Natural killer cell treated with Interleukin-12 subunit alpha and Interleukin-12 subunit beta and Interleukin-15 and Interleukin-18, amount 100 ng/mL, for 72 hours (primary cell): ENCODE measurements at places on chromosomes 11 and 22. TPM values are rescaled to one million over a fixed set of nuclear protein-coding genes. Genes with fewer than 3 reads are reported as not detected.

- no peak for DNase-seq
These were observed 38.7 kb downstream of the TMEM45B start for GRCh38 chr11:129854232-129854805.

DNA sequence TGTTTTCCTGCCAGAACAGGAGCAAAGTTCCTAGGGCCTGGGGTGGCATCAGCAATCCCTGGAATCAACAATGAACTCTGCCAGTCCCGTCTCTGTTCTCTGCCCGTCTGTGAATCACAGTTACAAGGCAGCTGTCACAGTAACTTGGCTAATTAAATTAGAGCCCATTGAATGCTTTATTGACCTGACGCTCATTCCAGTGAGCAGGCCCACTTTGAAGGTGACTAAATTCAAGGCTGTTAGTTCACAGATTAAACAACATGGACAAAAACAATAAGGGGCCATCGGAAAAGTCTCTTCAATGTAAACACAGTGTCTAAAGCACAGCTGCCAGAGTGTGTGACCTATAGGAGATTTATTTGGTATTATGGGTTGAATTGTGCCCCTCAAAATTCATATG is 17.7 kb upstream of the TMPRSS5 start:
- DNase-seq = no peak

DNA sequence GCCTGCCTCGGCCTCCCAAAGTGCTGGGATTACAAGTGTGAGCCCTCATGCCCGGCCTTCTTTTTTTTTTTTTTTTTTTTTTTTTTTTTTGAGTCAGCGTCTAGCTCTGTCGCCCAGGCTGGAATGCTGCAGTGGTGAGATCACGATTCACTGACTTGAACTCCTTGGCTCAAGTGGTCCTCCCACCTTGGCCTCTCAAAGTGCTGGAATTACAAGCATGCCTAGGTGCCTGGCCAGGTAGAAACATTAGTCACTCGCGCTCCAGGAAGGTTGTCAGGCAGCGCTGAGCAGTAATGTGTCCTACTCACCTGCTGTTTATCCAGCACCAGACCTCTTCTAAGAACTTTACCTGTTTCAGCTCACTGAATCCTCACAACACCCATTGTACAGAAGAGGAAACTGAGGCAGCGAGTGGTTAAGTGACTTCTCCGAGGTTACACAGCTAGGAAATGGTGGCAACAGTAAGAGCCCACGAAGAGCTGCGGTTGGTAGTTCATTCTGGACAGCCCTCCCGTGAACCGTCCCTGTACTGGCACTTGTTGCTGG is 496 bp upstream of the CST6 start:
- DNase-seq = no peak

- DNase-seq = no peak
These were observed 1.8 kb downstream of the C11orf54 start for GRCh38 chr11:93743291-93743690.

DNA sequence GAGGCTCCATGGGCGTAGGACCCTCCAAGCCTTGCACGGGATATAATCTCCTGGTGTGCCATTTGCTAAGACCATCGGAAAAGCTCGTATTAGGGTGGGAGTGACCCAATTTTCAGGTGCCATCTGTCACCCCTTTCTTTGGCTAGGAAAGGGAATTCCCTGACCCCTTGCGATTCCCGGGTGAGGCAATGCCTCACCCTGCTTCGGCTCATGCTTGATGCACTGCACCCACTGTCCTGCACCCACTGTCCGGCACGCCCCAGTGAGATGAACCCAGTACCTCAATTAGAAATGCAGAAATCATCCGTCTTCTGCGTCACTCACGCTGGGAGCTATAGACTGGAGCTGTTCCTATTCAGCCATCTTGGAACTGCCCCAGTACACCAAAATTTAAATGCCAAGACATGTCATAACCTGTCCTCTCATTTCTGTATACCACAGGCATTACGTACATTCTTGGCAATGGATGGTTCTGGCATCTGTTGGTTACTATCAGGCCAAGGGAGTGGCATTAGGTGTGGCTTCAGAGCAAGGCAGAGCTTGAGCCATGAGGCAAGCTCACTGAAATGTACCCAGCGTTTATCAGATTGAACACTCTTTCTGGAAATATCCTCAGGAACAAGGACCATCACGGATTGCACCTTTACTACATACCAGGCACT is 95.4 kb upstream of the GALNT18 start:
- no peak for DNase-seq

DNA sequence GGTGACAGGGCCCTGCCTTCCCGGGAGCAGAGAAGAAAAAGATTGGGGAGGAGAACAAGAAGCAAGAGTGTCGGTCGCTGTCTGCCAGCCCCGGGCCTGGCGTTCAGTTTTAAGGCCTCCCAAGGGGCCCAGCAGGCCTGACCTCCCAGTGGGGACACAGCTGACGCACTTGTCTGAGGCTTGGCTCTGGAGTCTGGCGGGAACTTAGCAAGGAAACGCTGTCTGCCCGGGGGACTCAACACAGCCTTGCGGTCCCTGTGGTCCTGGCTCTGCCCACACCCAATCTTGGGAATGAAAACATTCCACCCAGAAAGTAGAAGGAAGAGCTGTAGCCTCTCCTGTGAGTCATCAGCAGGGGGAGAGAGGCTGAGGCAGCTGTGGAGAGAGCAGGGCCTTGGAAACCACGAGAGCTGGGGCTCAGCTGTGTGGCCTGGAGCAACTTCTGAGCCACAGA is 54.4 kb downstream of the TRAF6 start:
- peak; percentile 2 for DNase-seq

GRCh38 chr11:39772525-39773137 is 1686.8 kb downstream of the LRRC4C start:
- no peak for DNase-seq

GRCh38 chr11:112477581-112478317 is 217.1 kb upstream of the PLET1 start:
- DNase-seq = no peak

DNA sequence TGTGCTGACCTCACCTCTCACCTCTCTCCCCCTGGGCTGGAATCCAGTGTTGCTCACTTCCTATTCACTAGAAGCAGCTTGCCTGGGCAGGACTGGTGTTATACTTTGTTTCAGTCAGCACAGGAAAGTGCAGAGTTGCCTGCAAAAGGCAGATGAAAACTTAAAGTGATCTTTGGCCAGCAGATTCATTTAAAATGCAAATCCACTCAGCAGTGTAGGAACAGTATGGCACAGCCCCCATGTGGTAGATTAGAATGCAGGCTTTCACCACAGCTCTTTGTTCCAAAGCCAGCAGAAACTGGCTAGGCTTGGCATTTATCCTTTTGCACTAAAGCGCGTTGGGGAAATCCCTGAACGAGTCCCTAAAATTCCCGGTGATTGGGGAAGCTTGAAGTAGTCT is 301.2 kb downstream of the OR4C45 start:
- DNase-seq = no peak

DNA sequence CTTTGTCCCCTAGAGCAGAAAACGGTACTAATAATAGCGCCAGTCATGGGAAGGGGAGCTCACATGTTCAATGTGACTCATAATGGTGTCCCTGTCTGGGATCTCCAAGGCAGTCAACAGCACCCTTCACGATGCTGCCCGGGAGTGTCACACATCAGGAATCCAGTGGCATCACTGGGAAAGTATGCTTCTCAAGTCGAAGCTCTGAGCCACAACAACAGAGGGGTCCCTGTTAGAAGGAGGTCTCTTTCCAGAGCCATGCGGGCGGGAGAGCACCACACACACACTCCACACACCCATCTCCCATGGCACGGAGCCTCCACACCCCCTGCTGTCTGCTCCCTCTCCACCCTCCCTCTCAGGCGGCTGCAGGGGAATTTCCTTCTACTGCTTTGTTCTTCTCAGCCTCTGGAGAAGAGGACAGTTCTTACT is 119.7 kb downstream of the ETS1 start:
- DNase-seq = no peak

- no peak for DNase-seq
These were observed 1053.8 kb downstream of the TBC1D22A start for GRCh38 chr22:47816121-47816862.

DNA sequence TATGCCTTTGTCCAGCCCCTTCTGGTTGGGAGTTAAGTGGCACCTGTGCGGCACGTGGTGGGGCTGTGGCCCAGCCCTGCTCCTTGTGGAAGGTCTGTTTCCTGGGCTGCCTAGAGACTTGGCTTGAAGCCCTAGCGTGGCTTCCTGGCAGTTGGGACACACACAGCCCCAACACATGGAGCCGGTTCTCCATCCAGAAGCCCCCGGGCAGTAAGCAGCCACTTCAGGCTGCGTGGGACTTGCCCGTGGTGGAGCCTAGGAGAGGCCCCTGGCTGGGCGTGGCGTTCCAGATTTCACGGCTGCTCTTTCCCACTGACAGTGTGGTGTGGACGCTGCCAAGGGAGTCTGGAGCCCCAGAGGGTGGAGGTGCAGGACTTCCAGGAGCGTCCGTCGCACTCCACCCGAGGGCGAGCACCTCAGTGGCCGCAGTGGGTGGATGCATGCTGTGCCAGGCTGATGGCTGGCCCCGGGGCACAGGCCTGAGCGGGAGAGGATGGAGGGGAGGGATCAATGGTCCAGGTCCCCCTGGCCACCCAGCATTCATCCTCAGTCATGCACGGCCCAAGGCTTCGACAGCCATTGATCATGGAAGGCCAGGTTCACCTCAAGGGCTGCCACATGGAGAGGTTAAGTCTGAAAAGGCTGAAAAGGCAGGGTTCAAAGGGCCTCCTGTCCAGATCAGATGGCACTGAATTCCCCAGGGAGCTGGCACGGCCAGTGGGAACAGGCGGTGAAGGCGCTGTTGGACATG is 9.3 kb downstream of the CCND1 start:
- DNase-seq = peak; percentile 32

- peak; percentile 54 for DNase-seq
These were observed 26.0 kb downstream of the RPUSD4 start for GRCh38 chr11:126185259-126186024.

- no peak for DNase-seq
These were observed 70.6 kb downstream of the DDIAS start for GRCh38 chr11:82972103-82972502.

DNA sequence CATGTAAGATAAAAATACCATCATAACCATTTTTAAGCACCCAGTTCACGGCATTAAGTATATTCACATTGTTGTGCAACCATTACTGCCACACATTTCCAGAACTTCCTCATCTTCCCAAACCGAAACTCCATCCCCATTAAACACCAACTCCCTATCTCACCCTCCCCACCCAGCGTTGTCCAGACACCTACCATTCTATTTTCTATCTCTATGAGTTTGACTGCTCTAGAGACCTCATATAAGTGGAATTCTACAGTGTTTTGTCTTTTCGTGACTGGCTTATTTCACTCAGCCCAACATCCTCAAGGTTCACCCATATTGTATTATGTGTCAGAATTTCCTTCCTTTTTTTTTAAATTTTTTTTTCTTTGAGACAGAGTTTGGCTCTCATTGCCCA is 45.2 kb downstream of the PPFIA1 start:
- no peak for DNase-seq

- DNase-seq = no peak
These were observed 50.3 kb upstream of the GAB2 start for GRCh38 chr11:78467931-78468330.

DNA sequence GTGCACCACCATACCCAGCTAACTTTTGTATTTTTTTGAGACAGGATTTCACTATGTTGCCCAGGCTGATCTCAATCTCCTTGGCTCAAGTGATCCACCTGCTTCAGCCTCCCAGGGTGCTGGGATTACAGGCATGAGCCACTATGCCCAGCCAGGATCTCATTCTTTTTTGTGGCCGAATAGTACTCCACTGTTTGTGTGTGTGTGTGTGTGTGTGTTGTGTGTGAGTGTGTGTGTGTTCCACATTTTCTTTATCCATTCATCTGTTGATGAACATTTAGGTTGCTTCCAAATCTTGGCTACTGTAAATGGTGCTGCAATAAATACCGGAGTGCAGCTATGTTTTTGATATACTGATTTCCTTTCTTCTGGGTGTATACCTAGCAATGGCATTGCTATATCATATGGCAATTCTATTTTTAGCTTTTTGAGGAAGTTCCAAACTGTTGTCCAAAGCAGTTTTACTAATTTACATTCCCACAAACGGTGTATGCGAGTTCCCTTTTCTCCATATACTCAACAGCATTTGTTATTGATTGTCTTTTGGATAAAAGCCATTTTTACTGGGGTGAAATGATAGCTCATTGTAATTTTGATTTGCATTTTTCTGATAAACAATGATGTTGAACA is 105.4 kb downstream of the TTC28 start:
- no peak for DNase-seq

DNA sequence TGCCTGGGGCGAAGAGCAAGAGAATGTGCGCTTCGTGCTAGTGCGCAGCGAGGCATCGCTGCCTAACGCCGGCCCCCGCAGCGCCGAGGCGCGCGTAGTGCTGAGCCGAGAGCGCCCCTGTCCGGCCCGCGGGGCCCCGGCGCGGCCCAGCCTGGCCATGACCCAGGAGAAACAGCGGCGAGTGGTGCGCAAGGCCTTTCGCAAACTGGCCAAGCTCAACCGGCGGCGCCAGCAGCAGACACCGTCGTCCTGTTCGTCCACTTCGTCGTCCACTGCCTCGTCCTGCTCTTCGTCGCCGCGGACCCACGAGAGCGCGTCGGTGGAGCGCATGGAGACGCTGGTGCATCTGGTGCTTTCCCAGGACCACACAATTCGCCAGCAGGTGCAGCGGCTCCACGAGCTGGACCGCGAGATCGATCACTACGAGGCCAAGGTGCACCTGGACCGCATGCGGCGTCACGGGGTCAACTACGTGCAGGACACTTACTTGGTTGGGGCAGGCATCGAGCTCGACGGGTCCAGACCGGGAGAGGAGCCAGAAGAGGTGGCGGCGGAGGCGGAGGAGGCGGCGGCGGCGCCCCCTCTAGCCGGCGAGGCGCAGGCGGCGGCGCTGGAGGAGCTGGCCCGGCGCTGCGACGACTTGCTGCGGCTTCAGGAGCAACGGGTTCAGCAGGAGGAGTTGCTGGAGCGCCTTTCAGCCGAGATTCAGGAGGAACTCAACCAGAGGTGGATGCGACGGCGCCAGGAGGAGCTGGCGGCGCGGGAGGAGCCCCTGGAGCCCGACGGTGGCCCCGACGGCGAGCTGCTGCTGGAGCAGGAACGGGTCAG is 1.0 kb downstream of the RASSF10 start:
- DNase-seq = no peak

GRCh38 chr22:24973872-24974271 is 21.4 kb downstream of the KIAA1671 start:
- DNase-seq = no peak

- no peak for DNase-seq
These were observed 1.5 kb downstream of the GALNT18 start for GRCh38 chr11:11620173-11620920.

- no peak for DNase-seq
These were observed 515.1 kb downstream of the BRD1 start for GRCh38 chr22:49312601-49313000.

- no peak for DNase-seq
These were observed 2.9 kb downstream of the RPS3 start for GRCh38 chr11:75402002-75402773.

DNA sequence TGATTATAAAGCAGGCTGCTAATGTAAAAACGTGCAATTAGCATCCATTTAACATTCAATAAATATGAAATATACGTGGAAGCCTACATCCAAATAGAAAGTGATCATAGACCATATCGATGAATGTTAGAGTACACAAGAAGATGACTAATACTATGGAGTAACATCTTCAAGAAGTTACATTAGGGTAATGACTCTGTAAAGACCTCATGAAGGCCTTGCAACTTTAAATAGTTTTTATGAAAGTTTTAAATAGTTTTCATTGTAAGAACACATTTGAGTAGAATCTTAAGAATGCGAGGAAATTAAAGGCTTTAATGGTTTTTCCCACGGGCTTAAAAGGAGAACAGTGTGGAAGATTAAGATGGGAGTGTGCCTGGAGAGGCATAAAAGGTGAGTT is 1.4 kb downstream of the TRIM34 start:
- DNase-seq = no peak

The PGA3 gene
- not detected for total RNA-seq

The MMP12 gene
- not detected for total RNA-seq

The GRM5 gene
- total RNA-seq = not detected

The PLAAT4 gene
- 193 TPM for total RNA-seq
